ENCODE measurements at places on chromosomes 2 and 18.

GRCh38 chr2:106863387-106863786 lies 22.6 kb downstream of the ST6GAL2 start:
- no peak for DNase-seq

DNA sequence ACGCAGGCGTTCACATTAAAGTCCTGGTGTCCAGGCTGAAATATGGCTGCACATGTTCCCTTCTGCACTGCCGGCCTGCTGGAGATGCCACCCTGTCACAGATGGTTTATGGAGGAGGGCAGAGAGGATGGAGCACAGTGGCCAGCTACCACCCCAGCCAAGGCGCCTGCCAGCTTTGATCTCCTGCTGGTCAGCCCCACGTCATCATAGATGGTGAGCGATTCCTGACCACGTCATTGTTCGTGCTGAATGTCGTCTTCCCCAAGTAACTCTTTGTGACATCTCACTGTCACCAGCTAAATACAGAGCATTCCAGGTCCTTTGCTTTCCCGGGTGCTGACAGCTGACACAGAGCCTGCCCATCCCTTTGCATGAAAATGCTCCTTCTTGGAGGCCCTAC lies 248.3 kb downstream of the TTC32 start:
- DNase-seq, result no peak

DNA sequence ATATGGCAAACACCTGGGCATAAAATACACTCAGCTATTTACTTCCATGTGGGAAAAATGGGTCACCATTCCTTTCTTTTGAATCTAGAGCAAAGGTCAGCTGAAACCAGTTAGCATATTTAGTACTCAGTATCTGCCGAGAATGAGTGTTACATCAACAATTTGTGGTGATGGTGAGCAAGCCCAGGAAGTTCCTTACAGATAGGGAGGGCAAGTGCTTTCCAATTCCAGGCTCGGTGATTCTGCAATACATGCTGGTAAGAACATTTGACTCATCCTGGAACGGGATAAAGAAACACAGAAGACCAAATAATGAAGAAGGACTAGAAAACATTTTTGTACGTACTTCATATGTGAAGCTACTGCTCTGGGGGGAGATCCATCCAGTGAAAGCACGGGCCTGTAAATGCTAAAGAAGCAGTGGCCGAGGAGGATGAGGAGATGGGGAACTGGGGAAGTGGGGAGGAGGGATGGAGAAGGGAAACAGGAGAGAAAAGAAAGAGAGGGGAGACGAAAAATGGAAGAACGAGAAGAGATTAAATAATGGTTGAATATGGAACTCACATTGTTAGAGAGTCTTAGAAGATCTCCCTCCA lies 251.9 kb downstream of the TTC32 start:
- DNase-seq, result peak; percentile 82

GRCh38 chr2:110166266-110166665 lies 38.5 kb downstream of the NPHP1 start:
- DNase-seq, result no peak

GRCh38 chr18:63681449-63682340 lies 20.0 kb upstream of the SERPINB3 start:
- DNase-seq, result no peak

DNA sequence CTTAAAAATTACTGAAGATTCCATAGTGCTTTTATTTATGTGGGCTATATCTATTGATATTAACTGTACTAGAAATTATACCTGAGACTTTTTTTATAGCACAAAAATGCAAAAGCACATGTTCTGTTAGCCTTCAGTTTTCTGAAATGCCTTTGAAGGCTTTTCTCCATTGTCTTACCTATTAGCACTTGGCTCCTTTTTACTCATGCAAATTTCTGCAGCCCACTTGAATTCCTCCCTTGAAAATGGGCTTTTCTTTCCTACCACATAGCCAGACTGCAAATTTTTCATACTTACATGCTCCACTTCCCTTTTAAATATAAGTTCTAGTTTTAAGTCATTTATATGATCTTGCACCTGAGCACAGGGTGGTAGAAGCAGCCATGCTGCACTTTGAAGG lies 453.0 kb upstream of the TRIB2 start:
- DNase-seq, result no peak

DNA sequence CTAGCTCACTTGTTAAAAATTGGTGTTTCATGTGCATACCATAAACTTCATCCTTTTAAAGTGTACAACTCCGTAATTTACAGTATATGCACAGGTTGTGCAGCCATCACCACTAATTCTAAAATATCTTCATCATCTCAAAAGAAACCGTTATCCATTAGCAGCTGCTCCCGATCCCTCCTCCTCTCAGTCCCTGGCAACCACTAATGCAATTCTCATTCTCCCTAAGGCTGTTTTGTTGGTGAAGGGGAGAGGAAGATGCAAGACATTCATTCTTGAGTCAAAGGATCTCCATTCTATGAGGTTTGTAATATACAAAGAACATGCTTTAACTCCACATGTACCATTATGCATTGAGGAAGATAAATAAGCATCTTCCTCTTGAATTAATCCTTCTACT lies 48.6 kb downstream of the RNU4ATAC start:
- DNase-seq, result no peak

GRCh38 chr18:71471963-71472725 lies 1072.0 kb downstream of the CBLN2 start:
- no peak for DNase-seq

GRCh38 chr18:69968039-69968438 lies 20.4 kb upstream of the CD226 start:
- DNase-seq, result no peak

DNA sequence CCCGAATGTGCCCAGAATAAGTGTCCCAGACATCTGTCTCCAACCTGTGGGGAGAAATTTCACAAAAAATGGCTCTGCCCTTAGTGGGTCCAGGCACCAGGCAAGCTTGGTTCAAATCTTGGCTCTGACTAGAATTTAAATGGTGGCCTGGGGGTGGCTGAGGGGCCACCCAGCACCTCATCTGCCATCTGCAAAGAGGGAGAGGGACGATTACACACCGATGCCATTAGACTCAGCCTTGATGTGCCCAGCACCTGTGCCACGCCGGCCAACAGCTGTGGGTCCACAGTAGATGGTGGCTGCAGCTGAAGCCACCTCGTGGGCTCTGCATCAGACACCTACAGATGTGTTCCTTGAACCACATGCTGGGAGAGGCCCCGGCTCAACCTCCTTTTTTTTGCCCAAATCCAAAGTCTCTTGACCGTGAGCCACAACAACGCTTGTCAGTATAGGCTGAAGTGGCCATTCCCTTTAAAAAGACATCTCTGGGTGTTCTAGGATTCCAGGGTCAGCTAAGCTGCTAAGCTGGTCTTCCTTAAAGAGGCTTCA lies 222.0 kb upstream of the RAB6C start:
- no peak for DNase-seq

- peak; percentile 31 for DNase-seq
These were observed 5.1 kb downstream of the HNMT start for GRCh38 chr2:137969418-137969765.

DNA sequence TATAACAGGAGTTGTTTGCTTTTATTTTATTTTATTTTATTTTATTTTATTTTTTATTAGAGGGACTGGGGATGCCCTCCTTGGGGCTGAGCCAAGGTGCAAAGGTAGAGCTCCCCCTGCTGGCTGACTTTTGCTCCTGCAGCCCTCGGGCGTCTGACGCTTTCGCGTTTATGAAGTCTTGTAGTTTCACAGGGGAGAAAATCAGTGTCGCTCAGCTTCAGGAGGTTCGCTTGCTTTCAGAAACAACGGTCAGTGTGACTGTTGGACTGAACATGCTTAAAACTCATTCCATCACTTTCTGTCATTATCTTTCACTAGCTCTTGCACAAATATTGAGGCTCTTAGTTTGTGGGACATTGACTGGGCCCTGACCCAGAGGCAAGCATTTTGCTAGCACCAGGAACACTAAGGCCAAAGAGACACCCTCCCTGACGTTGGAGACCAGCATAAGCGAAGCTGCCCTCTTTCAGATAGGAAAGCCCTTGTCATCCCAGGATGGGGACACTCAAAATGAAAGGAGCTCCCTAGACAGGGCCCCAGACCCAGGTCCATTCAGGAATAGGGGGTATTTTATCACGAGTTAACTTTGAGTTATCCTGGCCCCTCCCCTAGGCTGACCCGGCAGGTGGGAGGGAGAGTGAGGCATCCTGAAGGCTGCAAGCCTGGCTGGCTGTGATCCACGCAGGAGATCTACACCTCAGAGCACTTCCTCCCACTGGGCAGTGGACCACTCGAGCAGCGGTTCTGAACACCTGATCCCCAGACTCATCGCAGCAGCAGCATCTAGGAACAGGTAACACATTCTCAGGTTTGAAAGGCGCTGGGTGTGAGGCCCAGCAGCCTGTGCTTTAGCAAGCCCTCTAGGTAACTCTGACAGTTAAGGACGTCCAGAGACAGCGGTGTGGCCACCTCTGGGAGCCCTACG lies 34.4 kb downstream of the LGALSL start:
- peak; percentile 93 for DNase-seq

DNA sequence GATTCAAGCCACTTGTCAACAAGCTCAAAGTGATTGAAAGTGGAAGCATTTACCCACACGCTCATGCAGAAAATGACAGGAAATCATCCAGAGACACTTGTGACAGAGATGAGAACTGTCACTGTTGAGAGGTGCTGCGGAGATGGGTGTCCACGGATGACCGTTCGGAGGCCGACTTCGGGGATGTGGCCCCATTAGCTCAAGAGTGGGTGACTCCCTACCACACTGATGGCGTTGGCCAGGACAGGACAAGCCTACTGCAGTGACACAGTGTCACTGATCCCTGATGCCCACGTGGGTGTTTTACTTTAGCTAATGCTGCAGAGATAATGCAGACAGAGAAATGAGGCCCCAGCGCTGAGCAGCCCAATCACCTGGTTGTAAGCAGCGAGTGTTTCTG lies 81.5 kb upstream of the YWHAQ start:
- no peak for DNase-seq

DNA sequence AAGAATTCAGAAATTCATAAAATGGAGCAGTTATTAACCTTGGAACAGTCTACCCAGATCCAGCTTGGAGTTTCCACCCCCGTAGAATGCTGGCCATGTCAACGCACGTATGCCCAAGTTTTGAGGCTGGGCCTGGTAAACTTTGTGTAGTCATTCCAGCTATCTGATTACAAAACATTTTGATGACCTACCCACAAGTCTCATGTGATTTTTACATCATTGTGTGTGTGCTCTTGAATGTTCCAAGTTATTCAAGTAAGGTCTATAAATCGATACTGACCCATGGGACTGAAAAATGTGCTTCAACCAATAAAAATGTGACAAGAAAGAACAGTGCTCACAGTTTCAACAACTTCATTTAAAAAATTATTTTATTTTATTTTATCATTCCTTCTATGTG lies 32.5 kb upstream of the ICOS start:
- DNase-seq, result no peak

DNA sequence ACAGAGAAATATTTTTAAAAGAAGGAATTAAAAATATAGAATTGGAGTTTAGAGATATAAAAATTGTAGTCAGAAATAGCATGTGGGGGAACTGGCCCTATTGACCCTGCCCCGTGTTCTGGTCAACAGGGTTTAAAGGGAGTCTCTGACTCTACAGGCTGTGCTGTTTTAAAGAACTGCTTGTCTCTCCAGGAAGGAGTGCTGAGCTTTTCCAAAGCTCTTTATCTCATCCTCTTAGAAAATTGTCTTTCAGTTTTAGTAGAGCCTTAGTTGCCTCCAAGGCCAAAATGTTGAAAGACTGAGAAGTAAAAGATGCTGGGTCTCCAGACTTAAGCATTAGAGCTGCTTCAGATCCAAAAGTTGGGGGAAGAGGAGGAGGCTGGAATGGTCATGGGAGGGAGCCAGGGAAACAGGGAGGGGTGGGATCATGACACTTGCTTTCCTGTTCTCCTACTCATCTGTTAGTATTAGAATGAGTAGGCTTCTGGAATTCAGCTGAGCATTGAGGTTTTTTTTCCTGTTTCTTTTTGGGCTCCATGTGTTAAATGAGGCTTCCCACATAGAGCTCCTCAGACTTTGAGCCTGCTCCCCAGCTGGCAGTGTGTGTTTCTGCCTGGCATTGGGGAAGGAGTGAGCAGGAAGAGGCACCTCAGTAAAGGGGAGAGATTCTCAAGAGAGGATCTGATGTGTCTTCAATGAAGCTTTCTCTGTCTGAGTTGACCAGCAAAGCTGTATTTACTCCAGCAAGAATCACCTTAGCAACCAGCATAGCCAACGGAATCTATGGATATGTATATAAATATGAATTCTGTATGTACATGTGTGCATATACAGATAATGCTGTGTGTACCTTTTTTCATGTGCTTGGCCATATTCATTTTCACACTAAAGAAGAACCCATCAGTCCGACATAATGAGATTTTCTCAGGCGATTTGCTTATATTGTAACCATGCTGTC lies 186.8 kb upstream of the FBXO11 start:
- DNase-seq, result no peak

DNA sequence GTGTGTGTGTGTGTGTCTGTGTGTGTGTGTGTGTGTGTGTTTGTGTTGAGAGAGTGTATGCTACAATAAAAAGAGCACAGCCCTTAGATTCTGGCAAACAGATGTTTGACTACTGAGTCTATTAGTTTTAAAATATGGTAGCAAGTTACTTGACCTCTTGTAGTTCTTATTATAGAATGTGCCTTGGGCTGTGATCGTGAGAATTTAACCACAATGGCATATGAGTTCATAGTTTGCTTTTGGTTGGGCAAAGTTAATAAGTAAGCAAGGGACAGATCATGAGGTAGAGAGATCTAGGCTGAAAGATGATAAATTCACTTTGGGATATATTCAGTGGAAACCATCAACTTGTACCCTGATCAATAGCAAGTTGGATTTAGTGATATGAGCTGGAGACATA lies 334.3 kb upstream of the VWC2L start:
- DNase-seq, result no peak

DNA sequence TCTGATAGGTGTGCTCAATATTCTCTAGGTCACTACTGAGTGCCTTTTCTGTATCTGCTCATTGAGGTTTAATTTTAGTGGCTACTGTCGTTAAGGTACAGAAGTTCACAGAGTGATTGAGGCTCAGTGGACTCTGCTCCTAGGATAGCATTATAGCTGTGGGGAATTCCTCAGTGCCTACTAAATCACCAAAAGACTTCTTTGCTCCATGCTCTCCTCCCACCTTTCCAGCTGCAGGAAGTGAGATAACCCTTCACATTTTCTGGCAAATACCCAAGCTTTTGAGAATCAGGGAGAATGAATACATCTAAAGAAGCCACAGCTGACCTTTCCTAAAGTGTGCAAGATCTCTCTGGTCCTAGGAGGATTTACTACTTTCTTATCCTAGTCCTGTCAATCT lies 95.2 kb upstream of the FSIP2 start:
- no peak for DNase-seq

GRCh38 chr2:22950431-22950830 lies 434.5 kb upstream of the KLHL29 start:
- no peak for DNase-seq

DNA sequence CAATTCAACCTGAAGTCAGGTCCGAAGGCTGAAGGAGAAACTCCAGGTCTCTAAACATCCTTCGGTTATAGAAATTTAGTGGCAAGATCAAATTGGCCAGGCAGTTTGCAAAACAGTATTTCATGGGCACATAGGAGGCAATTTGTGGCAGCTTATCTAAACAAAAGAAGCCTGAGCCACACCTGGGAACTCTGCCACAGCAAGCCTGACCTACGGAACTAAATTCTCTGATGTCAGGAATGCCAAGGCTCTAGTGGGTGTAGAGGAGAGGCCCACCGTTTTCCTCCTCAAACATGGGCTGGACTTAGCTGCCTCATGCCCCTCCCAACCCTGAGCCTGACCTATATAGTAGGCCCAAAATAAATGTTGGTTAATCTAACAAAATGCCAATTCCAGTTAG lies 16.0 kb downstream of the SATB2 start:
- DNase-seq, result no peak

Data from trophoblast cell (in vitro differentiated cells and primary cell).